Activated naive CD8-positive, alpha-beta T cell treated with anti-CD3 and anti-CD28 coated beads, Interleukin-2, amount 50 U/mL, for 24 hours (primary cell): ENCODE measurements at places on chromosomes 3 and 15.

DNA sequence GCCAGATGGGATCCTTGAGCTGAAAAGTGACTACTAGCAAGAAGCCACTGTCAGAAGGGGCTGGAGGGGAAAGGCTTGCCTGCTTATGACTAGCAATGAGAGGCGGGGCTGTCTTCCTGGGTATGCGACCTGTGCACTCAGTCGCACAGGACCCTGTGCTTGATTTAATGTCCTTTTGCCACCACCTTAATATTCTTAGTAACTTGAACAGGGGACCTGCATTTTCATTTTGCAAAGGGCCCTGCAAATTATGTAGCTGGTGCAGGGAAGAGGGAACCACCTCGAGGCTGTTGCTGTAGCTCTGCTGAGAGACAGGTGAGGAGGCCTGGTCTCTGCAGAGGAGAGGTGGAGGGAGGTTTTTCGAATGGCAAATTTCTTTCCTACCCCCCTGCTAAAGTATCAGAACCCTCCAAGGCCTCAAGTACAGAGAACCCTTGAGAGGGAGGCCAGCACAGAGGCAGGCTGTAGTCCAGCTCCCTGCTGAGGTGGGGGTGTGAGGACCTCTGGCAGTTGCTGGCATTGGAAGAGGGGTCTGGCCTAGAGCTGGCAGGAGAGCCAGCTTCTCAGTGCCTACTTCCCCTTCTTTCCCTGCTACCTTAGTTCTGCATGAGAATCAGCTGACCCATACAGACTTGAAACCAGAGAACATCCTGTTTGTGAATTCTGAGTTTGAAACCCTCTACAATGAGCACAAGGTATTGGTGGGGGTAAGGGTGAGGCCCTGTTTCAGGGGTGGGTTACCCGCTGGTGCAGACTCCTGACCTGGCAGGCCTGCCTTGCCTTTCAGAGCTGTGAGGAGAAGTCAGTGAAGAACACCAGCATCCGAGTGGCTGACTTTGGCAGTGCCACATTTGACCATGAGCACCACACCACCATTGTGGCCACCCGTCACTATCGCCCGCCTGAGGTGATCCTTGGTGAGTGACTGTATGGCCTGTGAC lies 11.4 kb downstream of the CLK3 start:
- no peak for DNase-seq

- DNase-seq, result no peak
Observed at GRCh38 chr3:197372047-197372661, 73.7 kb upstream of the DLG1 start.

GRCh38 chr3:71064956-71065763 lies 518.4 kb downstream of the FOXP1 start:
- peak; percentile 60 for DNase-seq

- no peak for DNase-seq
Observed at GRCh38 chr15:94370206-94370935, 139.0 kb downstream of the MCTP2 start.

DNA sequence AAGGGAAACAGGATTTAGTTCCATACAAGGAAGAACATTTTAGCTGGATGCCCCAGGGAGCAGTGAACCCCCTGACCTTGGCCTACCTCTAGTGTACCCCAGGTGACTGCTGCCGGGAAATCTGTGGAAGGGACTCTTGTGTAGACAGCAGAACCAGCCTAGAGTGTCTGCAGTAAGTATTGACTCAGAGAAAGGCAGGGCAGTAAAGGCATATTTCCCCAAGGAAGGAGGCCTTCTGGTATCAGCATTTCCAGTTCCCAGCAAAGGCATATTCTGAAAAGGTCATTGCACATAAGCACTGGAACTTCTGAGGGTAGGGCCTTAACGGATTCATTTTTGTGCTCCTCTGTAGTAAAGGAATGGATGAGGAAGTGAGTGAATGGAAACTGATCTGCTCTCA lies 246.2 kb downstream of the FAM43A start:
- no peak for DNase-seq
